ENCODE measurements at places on chromosomes 16 and 17.

DNA sequence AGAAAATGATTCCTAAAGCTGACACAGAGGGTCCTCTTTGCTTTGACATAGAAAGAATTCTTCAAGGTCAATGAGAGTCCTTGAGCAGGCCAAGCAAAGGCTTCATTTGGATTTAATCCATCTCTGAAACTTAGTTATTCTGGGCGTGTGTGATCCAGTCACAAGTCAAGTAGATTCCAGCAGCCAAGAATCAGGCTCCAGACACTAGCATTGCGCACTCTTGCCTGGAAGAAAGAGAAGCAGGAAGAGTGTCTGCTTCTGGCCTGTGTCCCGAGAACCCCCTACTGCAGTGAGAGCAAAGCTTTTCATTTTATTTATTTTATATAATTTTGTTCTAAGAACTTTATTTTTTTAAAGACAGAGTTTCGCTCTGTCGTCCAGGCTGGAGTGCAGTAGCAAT, 88.2 kb upstream of the CACNG5 start:
- DNase-seq, result no peak

DNA sequence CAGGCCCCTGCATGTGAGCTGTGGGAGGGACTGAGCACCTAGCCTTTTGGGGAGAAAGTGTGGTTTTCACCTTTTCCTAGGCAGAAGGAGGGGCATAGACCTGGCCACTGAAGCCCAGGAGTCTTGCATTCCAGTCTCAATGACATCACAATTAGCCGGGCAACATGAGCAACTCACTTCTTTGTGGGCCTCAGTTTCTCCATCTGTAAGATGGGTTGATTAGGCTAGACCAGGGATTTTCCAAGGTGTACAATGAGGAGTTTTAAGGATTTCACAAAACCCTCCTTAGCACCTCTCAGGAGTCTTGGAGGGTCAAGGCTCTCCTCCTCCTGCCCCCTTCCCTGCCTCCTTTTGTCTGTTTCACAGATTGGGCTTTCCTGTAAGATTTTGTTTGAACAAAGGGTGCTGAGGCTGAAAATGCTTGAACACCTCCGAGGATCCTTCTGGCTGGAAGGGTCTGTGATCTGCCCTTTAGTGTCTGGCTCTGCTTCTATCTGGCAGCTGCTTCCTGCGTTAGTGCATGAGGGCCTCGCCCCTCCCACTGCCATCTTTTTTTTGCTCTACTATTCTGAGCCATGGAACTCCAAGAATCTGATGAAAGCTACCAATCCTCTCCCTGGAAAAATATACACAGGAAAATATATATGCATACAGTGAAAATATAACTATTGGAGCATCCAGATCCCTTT, 52.4 kb upstream of the ETV4 start:
- no peak for DNase-seq

DNA sequence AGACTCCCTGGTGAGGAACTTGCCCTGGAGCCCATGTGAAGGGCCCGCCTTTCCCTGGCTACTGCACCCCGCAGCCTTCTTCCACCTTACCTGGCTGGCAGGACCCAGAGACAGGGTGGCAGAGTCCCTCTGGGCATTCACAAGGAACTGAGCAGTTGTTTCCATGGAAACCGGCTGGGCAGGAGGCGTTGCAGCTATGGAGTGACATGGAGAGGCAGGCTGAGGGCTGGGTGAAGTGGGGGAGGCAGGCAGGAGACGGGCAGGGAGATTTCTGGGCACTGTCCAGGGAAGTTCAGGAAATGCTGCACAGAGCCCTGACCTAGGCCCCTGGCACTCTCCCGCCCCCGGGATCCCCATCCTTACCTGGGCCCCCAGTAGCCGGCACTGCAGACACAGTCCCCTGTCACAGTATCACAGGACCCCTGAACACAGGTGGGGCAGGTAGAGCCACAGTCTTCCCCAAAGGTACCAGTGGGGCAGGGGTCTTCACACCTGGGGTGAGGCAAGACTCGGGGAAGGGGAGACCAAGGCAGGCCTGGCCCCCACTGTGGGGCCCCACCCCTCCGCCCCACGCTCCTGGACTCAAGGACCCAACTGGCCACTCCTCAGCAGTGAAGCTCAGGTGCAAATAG, 5.9 kb downstream of the SCARF1 start:
- DNase-seq, result no peak

GRCh38 chr16:71666928-71667707, 41.1 kb downstream of the MARVELD3 start:
- DNase-seq, result no peak

DNA sequence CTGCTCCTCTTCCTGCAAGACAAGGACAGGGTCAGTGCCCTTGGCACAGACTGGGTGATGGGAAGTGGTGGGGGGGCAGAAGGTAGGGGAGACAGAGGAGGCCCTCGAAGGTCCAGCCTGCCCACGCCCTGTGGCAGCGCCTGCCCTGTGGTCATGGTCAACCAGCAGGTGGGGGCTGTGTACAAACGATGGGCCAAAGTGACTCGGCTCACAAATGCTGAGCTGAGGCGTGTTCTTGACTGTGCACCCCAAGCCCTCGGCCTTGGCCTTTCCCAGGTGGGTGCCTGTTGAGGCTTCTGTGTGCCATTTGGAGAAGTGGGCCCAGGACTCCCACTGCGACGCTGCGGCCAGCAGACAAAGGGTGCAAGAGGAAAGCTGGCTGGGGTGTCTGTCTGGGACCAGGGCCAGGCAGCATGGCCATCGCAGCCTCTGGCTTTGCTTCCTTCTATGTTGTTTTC, 22.6 kb downstream of the MXRA7 start:
- no peak for DNase-seq
